COR-L47 (cell line): ENCODE measurements at places on chromosomes 7 and 10.
A peak's percentile ranks its signal among the peaks of the same experiment; 100 is the strongest.

DNA sequence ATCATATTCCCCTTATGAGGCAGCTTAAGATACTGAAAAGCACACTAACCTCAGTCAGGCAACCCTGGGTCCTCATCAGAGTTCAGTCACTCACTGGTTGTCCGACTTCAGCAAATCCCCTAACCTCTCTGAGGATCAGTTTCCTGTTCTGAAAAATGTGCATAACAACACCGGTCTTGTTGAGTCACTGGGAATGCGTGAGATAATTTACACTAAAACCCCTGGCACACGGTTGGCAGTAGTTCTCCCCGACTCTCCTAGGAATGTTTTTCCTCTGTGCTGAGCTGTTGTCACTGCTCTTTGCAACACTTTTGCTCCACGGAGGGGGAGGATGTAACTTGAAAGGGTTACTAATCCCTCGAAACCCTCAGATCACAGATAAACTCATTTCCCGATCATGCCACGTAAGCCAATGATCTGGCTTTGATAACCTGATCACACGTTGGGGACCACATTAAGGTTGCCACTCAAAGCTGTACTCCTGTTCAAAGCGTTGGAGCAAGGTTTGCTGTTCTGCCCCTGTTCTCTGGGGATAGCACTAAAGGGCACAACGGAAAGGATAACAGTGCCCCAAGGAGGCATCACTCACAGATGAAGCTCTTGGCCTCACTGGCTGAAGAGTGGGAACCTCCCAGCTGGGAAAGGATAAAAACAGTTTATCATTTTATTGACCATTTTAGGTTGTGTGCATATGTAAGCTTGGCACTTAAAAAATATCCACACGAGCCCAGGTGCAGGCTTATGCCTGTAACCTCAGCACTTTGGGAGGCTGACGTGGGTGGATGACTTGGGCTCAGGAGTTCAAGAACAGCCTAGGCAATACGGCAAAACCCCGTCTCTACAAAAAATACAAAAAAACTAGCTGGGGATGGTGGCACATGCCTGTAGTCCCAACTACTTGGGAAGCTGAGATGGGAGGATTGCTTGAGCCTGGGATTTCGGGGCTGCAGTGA, 5.0 kb upstream of the RBM17 start:
- DNase-seq, result no peak

DNA sequence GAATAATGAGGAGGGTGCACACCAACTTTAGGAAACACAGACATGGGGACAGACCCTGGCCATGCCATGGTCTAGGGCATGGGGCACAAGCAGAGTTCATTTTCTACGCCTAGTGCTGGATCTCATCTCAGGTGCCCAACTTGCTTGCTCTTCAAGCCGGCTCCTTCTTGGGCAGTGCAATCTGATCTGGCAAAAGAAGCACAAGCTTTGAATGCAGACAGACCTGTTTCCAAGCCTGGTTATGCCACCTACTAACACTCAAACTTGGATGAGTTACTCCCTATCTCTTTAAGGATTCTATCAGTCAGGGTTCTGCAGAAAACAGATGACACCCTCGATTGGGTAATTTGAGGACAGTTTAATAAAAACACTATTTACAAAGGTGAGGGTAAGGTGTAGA, 34.9 kb upstream of the WAPL start:
- DNase-seq, result no peak

- no peak for DNase-seq
Observed at GRCh38 chr10:81708416-81708815, 166.6 kb upstream of the NRG3 start.

DNA sequence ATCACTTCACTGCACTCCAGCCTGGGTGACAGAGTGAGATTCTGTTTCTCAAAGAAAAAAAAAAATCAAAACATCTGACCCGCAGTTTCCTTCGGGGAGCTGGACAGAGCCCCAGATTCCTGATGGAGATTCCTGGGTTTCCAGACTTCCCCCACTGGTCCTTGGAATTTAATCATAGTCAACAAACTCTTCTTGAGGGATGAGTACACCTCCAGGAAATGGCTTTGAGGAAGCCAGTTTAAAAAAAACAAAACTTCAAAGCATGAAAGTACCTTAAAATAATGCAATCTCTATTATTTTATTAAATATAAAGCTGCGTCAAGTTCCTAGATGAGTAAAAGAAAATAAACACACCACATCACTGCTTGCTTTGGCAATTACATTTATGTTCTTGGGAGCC, 1.2 kb upstream of the MAD1L1 start:
- no peak for DNase-seq

- peak; percentile 33 for DNase-seq
Observed at GRCh38 chr7:117993377-117994003, 120.2 kb upstream of the CTTNBP2 start.

- no peak for DNase-seq
Observed at GRCh38 chr7:155512246-155512887, 34.0 kb downstream of the CNPY1 start.

GRCh38 chr7:131488361-131488760, 68.1 kb downstream of the PODXL start:
- DNase-seq, result no peak

DNA sequence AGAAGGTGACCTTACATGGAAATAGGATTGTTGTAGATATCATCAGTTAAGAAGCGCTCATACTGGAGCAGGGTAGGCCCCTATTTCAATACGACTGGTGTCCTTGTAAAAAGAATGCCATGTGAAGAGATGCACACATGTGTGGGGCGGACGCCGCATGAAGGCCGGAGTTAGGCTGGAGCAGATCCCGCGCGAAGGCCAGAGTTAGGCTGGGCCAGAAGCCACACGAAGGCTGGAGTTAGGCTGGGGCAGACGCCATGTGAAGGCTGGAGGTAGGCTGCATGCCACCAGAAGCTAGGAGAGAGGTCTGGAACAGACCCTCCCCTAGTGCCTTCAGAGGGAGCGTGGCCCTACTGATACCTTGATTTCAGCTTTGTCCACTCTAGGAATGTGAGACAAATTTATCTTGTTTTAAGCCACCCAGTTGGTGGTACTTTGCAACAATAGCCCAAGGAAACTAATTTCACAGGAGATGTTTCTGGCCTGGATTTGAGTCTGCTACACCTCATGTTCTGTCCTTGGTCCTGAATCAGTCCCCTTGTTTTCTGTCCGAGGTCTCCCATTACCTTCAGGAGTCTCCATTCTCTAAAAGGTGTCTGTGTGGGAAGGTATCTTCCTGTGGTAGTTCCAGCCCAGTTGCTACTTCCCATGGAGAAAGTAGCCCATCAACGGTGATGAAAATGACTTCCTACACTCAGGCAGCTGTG, 585.8 kb downstream of the LRMDA start:
- no peak for DNase-seq

DNA sequence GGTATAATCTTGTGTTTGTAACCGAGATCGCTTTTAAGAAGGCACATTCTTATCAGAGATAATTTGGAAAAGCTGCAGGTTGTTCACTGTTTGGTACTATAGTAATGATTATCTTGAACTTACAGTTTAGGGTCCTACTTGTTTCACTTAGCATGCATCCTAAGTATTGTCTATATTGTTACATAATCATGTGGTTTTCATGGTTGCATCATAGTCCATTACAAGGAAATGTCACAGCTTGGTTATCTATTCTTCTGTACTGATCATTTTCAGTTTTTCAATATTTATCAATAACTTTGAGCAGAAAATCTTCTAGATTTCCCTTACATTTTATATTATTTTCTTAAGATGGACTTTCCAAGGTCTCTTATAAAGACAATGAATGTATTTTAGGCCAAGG, 116.3 kb downstream of the PLPP4 start:
- DNase-seq, result no peak
